ENCODE measurements at places on chromosomes 7 and 10. TPM values are rescaled to one million over a fixed set of nuclear protein-coding genes. Genes with fewer than 3 reads are reported as not detected.

DNA sequence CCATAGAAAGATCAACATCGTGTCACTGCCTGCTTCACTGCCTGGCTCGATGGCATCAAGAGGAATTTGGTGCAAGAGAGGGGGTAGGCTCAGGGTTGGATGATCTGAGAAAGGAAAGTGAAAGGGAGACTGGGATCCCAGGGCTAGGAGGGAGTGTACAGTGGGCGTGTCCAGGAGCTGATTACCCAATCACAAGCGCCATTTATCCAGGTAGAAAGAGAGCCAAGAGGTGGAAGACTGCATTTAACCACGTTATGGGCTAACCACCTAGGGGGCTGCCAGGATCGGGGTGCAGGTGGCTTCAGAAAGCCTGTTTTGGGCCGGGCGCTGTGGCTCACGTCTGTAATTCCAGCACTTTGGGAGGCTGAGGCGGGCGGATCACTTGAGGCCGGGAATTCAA is 10.3 kb downstream of the PODXL start:
- no peak for DNase-seq

DNA sequence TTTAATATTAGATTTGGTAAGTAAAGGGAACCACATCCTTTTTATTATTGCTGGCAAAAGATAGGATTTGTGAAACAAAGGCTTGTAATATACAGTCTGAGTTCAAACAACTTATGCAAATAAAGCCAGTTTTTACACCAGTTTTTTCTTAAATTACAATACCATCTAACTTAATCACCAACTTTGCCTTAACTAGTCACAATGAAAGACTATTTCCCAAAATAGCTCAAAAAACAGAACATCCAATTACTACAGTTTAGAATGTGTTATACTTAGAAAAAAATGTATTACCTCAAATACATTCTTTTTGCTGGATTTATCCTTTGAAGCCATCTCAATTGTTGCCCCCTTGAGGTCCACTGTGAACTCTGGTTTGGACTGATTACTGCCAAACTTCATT is 108.5 kb downstream of the ARHGAP12 start:
- no peak for DNase-seq

DNA sequence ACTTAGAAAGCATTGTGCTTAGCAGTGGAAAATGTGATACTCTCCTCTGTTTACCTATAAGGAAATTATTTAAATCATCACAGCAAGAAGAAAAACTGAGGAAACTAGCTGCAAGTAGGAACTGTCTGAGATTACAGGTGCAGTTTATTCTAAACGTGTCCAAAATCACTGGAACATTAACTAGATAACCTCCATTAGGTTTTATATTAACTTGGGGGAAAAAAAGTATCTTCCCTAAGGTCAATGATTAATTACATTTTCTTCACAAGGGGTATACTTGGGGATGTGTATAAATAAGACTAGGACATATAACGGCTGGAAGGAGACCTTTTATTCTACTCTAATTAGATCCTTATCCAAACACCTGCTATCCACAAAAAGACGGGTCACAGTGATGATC is 3.7 kb downstream of the GOT1 start:
- no peak for DNase-seq

The BEND7 gene
- total RNA-seq = not detected

DNA sequence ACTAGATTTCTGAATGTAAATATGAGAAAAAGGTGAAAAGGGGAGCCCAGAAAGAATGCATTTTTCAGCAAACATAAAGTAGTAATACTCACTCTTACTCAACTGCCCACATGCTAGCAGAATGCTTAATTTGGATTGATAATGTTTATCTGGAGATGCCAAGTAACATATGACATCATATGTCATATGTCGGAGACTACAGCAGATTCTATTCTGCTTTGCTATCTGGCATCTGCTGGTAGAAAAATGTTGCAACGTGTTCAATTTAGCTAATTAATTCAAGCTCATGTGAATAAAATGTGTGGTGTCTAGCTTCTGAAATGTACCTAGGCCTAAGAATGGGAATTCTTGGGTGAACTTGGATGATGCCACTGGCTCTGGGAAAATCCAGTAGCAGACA is 4.5 kb downstream of the BBIP1 start:
- DNase-seq = no peak

The MYPN gene
- total RNA-seq = not detected

The MSMB gene
- not detected for total RNA-seq

The UROS gene
- total RNA-seq = 40.6 TPM

- no peak for DNase-seq
Observed at GRCh38 chr7:29177963-29178600, 16.5 kb upstream of the CHN2 start.

- no peak for DNase-seq
Observed at GRCh38 chr7:141475679-141476078, 75.5 kb upstream of the AGK start.

The ANLN gene
- 0.36 TPM for total RNA-seq

The PRLHR gene
- total RNA-seq = not detected

DNA sequence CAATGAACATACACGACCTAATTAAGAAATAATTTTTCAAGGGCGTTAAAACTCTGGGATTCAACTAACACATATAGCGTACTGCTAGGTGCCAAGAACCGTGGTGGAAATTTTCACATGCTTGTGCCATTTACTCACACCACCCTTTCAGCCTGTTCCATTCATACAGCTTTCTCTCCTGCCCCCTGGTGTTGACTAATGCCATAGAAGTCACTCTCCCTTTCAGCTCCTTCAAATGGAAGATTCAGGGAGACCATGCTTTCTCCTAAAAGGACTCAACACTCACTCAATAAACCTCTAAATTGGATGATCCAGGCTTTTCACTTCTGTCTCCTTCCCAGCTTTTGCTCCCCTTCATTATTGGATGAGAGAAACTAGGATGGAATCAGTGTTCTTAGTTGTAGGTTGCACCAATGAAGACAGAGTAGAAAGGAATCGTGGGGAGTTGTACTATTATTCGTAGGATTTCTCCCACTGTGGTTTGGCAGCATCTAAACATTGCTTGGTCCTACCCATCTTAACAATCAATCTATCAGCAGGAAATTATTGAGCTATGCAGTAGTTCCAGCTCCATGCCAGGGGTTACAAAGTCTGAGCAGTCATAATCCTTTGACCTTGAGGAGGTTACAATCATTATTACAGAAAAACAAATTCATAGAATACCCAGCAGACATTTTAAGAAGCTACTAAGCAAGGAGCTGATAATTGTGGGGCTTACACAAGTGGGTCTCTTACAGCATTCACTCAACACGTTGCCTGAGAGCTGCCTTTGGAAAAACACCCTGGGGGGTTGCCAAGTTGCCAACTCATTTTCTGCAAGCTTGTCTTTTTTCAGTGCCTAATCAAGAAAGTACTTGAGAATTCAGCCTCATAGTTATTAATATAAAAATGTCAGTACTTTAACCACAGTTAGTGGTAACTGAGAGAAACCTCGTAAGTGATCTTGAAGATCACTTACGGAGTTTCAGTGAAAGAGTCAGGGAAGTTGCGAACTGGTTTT is 2.8 kb upstream of the PPP1R3C start:
- peak; percentile 13 for DNase-seq

DNA sequence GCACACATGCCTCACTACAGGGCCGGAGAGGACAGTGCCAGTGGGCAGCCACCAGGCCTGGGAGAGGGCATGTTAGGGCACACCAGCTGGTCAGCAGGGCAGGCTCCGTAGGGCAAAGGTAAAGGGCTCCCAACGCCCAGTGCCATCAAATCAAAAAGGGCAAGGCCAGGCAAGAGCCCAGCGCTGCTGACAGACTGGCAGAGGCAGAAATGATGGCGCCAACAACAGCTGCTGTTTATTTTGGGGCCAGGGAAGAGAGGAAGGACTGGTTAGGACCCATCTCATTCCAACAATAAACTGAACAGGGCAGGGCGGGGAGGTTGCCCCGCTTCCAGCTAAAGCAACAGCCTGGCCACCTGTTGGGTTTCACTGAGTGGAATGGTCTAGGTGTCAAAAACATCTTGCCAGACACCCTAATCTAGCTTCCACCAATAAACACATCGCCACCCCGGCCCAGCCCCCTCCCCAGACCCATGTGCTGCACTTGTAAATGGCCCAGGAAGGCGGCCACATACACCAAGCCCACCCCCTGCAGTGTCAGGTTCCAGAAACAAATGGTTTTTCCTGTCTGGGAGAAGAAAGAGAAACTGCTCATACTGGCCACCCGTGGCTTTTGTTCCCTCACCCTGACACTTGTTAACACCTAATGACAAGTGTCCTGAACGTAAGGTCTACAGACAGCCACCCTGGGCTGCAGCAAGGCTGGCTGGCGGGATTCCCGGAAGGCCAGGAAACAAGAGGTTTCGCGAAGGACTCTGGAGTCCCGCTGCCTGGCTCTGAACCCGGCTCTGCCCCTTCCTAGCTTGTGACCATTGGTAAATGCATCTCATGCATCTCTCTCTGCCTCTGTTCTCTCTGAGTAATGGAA is 15.3 kb downstream of the SH3PXD2A start:
- no peak for DNase-seq

- DNase-seq = no peak
Observed at GRCh38 chr7:18250133-18250532, 222.5 kb upstream of the PRPS1L1 start.

The CDH23 gene
- total RNA-seq = 9.6 TPM

DNA sequence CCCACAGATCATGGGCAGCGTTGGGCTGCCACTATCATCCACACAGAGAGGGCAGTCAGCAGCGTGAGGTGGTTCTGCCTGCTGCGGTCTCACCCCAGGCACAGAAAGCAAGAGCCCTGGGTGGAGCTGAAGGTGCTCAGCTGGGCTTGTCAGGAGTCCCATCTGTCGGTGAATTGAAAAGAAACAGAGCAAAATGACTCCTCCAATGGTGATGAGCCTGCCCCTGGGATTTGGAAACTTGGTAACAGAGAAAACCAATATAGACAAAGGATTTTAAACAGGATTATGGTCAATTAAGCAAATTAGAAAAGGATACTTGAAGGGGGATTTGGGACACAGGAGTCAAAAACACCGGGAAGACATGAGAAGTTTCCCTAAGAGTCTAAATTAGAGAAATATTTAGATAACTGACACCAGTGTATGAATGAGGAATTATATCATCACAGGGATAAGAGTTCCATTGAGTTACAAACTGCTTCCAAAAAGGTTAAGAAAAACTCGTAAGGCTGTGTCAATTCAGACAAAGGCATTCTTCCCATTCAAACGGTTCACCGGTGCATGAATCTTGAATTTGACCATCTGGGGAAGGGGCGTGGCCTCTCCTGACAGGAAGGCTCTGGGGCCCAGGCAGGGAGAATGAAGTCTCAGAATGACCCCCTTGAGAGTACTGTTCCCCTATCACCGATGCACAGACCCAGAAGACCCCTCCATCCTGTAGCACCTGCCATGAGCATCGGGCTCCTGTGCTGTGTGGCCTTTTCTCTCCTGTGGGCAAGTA is 70.0 kb upstream of the PRSS58 start:
- DNase-seq = no peak

The TSPAN13 gene
- 1.4 TPM for total RNA-seq

DNA sequence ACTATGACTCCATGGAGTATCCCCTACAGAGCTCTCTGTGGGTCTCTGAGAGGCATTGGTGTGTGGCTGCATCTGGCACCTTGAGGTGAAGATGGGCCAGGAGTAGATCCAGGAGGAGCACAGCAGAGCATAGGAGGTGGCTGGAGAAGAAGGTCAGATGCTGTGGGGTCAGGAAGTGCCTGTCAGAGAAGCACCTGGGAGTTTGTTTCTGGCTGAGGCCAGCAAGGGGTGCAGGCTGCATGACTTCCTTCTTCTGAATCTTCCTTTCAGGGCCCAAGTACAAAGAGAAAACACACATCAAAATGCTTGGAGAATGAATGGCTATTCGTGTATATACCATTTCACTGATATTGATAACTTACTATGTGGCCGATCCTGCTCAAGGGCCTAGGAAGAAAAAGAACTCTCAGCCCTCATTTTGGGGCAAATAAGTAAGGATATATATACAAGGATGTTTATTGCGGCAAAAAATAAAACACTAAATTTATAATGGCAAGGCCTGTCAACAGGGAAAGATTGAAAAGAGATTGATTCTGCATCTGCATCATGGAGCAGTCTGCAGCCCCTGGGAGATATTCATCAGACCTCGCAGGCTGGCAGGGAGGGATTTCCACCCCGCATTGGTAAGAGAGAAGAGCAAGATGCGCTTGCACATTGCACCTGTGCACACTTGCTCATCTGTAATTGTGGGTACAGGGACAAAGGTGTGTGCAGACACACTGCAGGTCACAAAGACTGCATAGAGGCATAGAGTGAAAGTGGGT is 39.2 kb downstream of the PTPRE start:
- DNase-seq = no peak

The SPAG6 gene
- not detected for total RNA-seq

DNA sequence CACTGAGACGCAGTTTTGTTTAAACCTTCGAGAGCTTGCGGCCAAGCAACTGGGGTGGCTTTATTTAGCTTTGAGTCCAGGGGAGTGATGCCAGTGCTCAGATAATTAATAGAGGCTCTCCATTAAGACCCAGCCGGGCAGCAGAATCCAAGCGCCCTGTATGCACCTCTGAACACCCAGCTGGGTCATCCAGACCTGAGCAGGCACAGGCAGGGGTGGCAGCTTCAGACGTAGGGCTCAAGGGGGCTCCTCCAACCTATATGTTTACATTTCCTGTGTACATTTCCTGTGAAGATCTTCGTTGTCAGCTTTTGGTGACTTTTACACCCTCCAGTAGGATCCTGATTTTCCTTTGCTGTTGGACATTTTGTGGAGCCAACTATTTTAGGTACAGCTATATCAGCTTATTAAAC is 719.5 kb downstream of the LRMDA start:
- no peak for DNase-seq

The POP7 gene
- 16.9 TPM for total RNA-seq

- no peak for DNase-seq
Observed at GRCh38 chr10:79201706-79202105, 132.9 kb downstream of the ZMIZ1 start.

- DNase-seq = no peak
Observed at GRCh38 chr7:88003581-88003980, 69.5 kb downstream of the ADAM22 start.

GRCh38 chr10:122445469-122445868 is 9.0 kb upstream of the ARMS2 start:
- no peak for DNase-seq

DNA sequence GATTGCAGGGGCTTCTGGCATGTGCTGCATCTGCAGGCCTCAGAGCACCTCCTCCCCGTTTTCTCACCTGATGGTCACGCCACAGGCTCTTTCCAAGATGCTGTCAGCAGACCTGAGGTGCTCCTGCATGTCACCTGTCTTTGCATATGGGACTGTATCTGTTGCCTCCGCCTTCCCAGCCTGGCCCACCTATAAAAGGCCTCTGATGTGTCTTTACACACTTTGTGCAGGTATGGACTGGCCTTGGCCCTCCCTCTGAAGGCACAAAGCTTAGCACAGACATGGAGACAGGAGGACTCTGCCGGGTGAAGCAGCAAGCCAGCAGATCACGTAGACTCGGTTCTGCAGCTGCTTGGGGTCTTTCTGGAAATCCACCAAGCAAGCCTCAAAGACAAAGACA is 220.9 kb upstream of the PPP2R2D start:
- no peak for DNase-seq

DNA sequence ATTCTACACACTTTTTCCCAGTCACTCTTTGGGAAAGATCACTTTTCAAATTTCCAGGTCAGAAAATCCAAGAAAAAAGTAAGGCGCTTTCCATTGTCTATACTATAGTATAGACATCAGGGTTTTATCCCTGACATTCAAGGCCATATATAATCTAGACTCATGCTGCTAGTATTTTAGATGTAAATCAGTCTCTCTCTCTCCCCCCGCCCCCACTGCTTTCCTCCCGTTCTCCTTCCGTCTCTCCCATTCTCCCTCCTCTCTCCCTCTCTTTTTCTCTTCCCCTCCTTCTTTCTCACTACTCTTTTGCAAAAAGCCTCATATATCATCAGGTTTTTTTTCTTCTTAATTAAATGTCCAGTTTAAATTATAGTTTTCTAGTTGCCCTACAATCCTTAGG is 154.8 kb downstream of the PHF14 start:
- no peak for DNase-seq

The LGI1 gene
- not detected for total RNA-seq

Data from naive thymus-derived CD8-positive, alpha-beta T cell (primary cell).